ENCODE measurements at places on chromosomes 4 and X. TPM values are rescaled to one million over a fixed set of nuclear protein-coding genes. Genes with fewer than 3 reads are reported as not detected.

Gene MMRN1
- 27.5 TPM for total RNA-seq

Gene AKAP17A
- total RNA-seq = 49.4 TPM

Gene FAM90A26
- not detected for total RNA-seq

Gene KLF8
- total RNA-seq = 23.1 TPM

Gene HS6ST2
- total RNA-seq = 0.22 TPM

Gene SERTM2
- total RNA-seq = not detected

Gene PLP1
- 1.3 TPM for total RNA-seq

Gene RAB33A
- total RNA-seq = not detected

Gene ARFIP1
- 31.8 TPM for total RNA-seq

Gene GPR143
- not detected for total RNA-seq

Gene PDCL2
- total RNA-seq = not detected

Gene SSX3
- not detected for total RNA-seq

Gene SSX1
- not detected for total RNA-seq

Gene TRAM1L1
- total RNA-seq = 0.38 TPM

Gene BGN
- 18.7 TPM for total RNA-seq

Gene TEX13A
- total RNA-seq = not detected

Gene SASH3
- total RNA-seq = 76.3 TPM

Gene EVC
- total RNA-seq = 23.5 TPM

Gene C4orf36
- total RNA-seq = 0.88 TPM

Gene CXorf51A
- not detected for total RNA-seq

Gene CCDC158
- total RNA-seq = 1.7 TPM

Gene GYG2
- total RNA-seq = 184 TPM

Gene GABRE
- total RNA-seq = 120 TPM

Gene SLC10A4
- total RNA-seq = not detected

Gene DKC1
- 65.7 TPM for total RNA-seq

Gene STBD1
- 42.5 TPM for total RNA-seq

Gene EXOSC9
- 34.1 TPM for total RNA-seq

Gene MTNR1A
- total RNA-seq = not detected

Gene SLC6A8
- 27.2 TPM for total RNA-seq

Gene ELF2
- 64.9 TPM for total RNA-seq

Gene RTL9
- total RNA-seq = 0.17 TPM

Gene CYSLTR1
- 4.1 TPM for total RNA-seq

Gene ABCE1
- total RNA-seq = 65.4 TPM

Gene LRIT3
- 0.16 TPM for total RNA-seq

Gene ARMCX1
- total RNA-seq = 32.3 TPM

Gene MAP9
- total RNA-seq = 8.3 TPM

Gene TEC
- 8.5 TPM for total RNA-seq

Gene CLDN2
- total RNA-seq = not detected

Gene TLR6
- total RNA-seq = 4.7 TPM

Gene HPSE
- 0.75 TPM for total RNA-seq

Gene TRIM61
- 1.5 TPM for total RNA-seq

Gene AFM
- total RNA-seq = not detected

Gene CLDN22
- not detected for total RNA-seq

Gene JADE3
- 8.1 TPM for total RNA-seq

Gene ARHGAP36
- not detected for total RNA-seq

Gene ADGRL3
- total RNA-seq = 12.2 TPM

Gene KCTD8
- total RNA-seq = 0.44 TPM

Gene IL9R
- total RNA-seq = not detected

Gene SCD5
- 9.2 TPM for total RNA-seq

Gene IQSEC2
- 24.5 TPM for total RNA-seq

Gene PABPC1L2A
- total RNA-seq = not detected

Gene PAGE2
- not detected for total RNA-seq

Gene FRMD7
- not detected for total RNA-seq

Gene GRK4
- total RNA-seq = 7.9 TPM

Gene VCX2
- total RNA-seq = not detected

Gene ENAM
- not detected for total RNA-seq

Gene MAML3
- 3.5 TPM for total RNA-seq

Gene RIBC1
- not detected for total RNA-seq

Gene PAGE4
- not detected for total RNA-seq

Gene SSX2
- total RNA-seq = not detected
